ENCODE measurements at places on chromosomes 4 and X.
A peak's percentile ranks its signal among the peaks of the same experiment; 100 is the strongest.

- no peak for DNase-seq
These were observed 756.3 kb downstream of the CCSER1 start for GRCh38 chr4:90883519-90883918.

DNA sequence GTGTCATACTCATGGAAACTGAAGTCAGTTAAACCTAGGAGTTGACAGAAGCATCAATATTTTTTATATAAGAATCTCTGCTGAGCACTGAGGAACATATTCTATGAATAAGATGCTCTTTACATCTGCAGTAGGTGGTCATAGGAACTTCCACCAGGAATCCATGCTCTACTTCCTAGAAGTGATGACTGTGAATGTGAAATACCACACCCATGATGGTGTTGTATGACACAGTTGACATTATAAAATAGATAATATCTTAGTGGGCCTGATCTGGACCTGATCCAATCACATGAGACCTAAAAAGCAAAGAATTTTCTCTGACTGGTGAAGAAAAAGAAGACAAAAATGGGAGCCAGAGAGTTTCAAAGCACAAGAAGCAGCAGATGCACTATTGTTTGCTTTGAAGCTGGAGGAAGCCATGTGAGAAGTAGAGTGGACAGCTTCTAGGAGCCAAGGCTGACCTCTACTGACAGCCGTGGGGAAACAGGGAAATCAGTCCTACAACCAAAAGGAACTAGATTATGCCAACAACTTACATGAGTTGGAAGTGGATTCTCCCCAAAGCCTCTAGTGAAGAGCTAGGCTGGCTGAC, 68.6 kb upstream of the HS3ST1 start:
- DNase-seq = no peak

GRCh38 chr4:5086535-5086934, 35.3 kb downstream of the STK32B start:
- DNase-seq = no peak

DNA sequence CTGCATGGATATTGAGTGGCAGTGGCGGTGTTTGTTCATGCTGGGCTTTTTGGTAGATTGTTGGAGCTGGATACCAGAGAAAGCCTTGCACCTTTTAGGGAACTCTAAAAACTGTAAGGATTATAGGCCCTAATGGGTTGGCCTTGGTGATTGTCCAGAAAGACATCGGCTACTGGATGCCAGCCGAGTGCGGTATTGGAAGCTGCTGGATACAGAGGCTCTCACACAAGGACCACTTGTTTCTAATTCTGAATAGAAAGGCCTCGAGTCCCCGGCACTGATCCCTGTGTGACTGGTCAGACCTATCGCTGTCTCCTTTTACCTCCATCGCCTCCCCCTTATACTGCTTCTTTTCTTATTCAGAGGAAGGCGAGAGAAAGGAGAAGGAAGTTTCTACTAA, 27.3 kb upstream of the SCOC start:
- DNase-seq = no peak

GRCh38 chr4:180336494-180337090, 1906.6 kb upstream of the TENM3 start:
- DNase-seq = no peak

DNA sequence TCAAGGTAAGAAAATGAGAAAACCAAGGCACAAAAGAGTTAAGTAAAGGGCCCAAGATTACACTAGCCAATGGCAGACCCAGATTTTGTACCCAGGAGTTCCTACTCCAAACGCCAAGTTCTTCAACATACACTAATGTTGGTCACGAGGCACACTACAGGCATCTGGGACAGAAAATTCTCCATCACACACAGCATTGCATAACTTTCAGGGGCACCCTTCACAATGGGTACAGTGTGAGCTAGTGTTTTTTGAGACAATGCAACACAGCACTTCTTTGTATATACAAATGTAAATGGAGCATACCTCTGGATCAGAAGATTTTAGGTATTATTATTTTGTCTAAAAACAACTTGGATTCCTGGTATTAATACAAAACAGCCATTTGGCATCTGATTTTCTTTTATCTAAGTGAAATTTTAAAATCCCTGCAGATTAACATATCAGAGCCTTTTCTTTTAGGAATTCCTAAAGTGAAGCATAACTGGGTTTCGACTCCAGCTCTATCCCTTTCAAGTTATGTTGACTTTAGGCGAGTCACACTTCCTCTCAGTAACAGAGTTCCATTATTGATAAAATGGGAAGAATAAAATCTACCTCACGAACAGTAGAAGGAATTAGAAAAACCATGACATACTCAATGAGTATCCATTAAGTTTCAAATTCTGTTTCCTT, 41.1 kb downstream of the ADGRA3 start:
- DNase-seq = no peak

- no peak for DNase-seq
These were observed 97.2 kb upstream of the PDE5A start for GRCh38 chr4:119725688-119726330.

GRCh38 chr4:54228961-54229501, at the start of gene PDGFRA:
PDGFRA (plus strand) TSS chr4:54229293; CDS start chr4:54258769, 29,476 bp downstream.
- DNase-seq = no peak

DNA sequence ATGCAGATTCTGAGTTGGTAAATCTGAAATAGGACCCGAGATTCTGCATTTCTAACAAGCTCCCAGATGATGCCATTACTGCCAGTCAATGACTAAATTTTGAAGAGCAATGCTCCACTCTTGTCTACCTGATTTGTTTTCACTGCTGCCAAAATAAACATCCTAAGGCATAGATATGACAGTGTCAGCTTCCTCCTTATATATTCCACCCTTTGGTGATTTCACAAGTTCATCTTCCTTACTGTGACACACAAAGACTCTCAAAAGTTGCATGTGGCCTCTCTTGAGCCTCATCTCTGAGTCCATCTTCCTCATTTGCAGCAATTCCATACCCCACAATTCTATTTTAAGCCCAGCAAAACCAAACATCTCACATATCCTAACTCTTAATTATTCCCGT, 110.9 kb downstream of the FBXW7 start:
- DNase-seq = no peak

- no peak for DNase-seq
These were observed 167.2 kb downstream of the NPNT start for GRCh38 chr4:106062452-106062875.

DNA sequence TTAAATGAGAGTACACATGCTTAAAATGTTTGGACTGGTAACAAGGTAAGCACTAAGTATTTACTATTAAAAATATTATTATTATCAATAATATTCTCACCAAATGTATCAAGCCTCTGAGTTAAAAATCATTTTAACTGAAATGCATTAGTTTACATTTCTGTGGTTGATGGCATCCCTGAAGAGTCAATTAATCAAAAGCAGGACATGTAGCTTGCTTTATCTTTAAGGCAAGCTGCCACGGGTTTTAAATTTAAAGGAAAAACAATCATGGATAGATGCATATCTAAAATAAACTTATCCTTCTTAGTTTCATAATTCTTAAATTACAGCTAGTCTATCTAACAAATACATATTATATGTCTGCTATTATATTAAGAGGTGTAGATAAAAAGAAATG, 584.8 kb upstream of the INTU start:
- DNase-seq = no peak

GRCh38 chr4:102216666-102217065, 128.6 kb downstream of the SLC39A8 start:
- no peak for DNase-seq

GRCh38 chrX:128250621-128251020, 198.4 kb upstream of the ACTRT1 start:
- DNase-seq = no peak

- DNase-seq = no peak
These were observed 319.6 kb downstream of the PPP3CA start for GRCh38 chr4:101027721-101028120.

- DNase-seq = no peak
These were observed 51.6 kb upstream of the IL2 start for GRCh38 chr4:122508083-122508482.

GRCh38 chrX:64580605-64581004, 185.4 kb upstream of the MTMR8 start:
- DNase-seq = no peak

DNA sequence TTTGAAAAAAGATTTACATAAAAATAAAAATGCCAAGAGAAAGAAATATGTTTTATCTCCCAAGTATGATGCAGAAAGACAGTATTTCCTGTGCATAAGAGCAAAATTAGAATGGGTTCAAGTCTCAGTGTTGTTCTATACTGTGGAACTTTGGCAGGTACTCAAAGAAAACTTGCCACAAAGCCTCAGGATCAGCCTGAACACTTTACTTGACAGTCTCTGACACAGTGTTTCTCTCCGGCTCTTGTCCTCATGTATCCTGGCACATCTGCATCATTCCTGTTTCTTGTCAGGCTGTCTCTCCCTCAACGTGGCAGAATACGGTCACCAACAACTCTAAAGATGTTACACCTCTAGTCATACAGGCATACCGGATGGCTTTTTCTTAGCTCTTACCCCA, 273.7 kb downstream of the ARHGAP24 start:
- no peak for DNase-seq

DNA sequence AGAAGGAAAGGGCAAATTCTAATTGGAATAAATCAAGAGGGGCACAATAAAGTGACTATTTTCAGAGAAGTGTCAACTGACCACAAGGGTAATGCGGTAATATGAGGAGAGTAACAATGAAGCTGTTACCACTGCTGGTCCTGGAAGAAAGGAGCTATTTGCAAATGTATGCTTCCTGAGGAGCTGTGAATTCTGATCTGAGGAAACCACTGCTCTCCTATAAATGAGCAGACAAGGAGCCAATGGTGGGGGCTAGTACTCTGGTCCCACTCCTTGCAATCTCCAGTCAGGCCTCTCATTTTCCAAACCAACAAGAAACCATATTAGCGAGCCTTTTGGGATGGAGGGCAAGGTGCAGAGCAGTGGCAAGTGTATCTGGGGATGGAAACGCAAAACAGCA, 770.2 kb downstream of the FSTL5 start:
- no peak for DNase-seq

- no peak for DNase-seq
These were observed 388.7 kb downstream of the FAT4 start for GRCh38 chr4:125703443-125703842.

DNA sequence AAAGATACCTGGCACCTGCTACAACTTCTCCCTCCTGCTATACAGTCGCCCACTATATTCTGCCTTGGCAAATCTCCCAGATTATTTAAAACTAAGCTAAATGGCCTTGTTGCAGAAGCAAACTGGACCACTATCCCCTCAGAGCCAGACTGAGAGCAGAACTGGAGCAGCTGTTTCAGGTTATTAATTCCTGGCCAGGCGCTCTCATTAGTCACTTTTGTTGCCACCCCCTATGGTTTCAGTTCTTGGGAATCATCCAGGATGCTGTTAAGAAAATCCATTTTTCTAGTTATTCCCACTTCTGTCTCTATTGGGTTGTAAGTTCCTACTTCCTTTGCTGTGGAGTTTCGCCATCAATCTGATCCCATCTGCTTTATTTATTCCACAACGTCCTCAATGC, 30.1 kb downstream of the ADGRA3 start:
- no peak for DNase-seq

GRCh38 chrX:24934279-24934678, 81.5 kb downstream of the ARX start:
- DNase-seq = no peak

DNA sequence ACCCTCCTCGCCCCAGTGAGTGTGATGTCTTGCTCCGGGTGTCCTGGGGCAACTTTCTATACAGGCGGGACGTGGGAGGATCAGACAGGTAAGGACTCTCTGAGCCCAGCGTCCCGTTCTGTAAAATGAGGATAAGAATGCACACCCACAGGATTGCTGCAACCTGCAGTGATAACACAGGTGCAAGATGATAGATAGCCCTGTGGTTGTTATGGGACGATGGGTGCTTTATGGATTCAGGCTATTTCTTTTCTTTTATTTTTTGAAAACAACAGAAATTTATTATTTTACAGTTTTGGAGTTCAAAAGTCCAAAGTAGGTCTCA, 28.6 kb downstream of the BEX3 start:
- DNase-seq = no peak

- DNase-seq = peak; percentile 16
These were observed 390.3 kb downstream of the SH2D1A start for GRCh38 chrX:124736553-124737270.

GRCh38 chr4:123606946-123607542, 210.4 kb downstream of the SPRY1 start:
- DNase-seq = no peak

DNA sequence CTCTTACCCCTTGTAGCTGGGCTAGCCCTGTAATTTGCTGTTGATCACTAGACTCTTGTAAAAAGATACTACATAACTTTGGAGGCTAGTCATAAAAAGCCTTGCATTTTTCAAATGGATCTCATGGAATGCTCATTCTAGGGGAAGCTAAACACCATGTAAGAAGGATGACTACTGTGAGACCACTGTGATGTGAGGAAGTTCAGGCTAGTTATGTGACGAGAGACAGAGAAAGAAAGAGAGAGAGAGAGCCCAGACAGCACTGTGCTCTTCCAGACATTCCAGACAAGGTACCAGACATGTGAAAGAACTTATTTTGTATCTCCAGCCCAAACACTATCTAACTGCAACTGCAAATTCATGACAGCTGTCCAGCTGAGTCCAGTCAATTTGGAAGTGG, 404.6 kb upstream of the PITX2 start:
- no peak for DNase-seq

GRCh38 chrX:49627086-49627777, 28.4 kb downstream of the GAGE1 start:
- DNase-seq = no peak

- no peak for DNase-seq
These were observed 213.1 kb upstream of the FAT1 start for GRCh38 chr4:186936496-186937375.

DNA sequence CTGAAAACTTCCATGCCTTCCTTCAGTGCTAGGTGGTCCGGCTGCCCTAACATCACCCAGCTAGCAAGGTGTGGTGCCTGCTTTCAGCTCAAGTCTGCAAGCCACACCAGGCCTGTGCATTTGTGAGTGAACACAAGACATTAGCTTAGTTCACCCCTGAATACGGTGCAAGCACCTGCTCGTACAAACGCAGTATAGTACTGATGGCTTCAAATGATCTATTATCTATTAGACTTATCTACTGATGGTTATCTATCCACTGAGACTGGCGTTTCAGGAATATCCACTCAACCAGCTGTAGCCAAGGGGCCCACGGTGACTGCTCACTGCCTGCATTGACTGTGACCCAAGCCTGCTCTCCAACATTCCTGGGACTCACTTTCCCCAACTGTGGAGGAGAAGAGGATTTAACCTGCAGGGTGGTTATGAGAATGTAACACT, 155.9 kb downstream of the SHOX start:
- DNase-seq = no peak

GRCh38 chrX:118872102-118872566, 48.5 kb downstream of the ZCCHC12 start:
- no peak for DNase-seq

DNA sequence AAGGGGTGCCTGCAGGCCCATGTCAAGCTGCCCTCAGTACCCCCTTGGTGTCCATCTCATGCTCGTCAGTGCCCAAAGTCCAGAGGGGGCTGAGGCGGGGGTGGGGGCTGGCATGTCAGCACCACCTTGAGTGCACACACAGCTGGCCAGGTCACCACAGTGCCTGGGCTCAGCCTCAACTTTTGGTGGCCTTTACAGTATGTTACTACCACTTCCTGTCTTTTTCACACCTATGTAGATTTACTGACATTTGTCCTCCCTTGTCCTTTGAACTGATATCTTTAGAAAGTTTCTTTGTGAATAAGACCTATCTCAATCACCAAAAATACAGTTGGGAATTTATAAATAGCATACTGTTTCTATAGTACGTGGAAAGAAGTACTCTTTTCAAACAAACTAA, 58.7 kb upstream of the NPNT start:
- DNase-seq = no peak

- DNase-seq = no peak
These were observed 71.6 kb downstream of the MAML3 start for GRCh38 chr4:140082391-140082755.

- DNase-seq = no peak
These were observed 17.5 kb upstream of the JAKMIP1 start for GRCh38 chr4:6217716-6218381.

Measured in stimulated activated CD8-positive, alpha-beta memory T cell treated with anti-CD3 and anti-CD28 coated beads, Interleukin-2, amount 100 ng/mL, for 1 hour (primary cell).